D721Med (cell line): ENCODE measurements at places on chromosomes 13 and 19.

DNA sequence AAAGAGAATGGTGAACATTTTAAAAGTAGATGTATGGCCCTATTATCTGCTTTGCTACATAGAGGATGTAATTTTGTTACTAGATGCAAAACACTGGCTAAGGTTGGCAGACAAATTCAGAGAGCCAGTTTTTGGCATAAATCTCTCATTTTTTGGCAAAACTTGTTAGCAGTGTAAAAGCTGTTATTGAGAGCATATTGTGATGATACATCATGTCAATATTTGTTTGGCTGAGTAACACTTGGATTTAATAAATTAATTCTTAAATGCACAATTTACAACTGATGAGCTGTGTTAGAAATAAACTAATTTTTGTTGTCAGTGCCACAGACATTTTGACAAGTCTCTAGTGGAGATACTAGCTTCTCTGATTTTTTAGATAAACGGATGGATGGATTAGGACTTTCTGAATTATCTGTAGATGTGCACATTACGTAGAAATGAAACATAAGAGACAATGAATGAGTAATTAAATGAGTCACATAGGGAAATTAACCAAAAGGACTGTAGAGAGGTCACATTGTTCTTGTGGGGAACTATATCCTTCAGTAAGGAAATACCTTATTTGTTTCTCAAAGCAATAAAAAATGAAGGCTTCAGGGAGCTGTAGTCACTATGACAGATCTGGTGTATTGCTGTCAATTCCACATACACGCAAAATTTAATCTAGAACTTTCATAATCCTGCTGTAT, 17.4 kb downstream of the UFM1 start:
- no peak for DNase-seq

DNA sequence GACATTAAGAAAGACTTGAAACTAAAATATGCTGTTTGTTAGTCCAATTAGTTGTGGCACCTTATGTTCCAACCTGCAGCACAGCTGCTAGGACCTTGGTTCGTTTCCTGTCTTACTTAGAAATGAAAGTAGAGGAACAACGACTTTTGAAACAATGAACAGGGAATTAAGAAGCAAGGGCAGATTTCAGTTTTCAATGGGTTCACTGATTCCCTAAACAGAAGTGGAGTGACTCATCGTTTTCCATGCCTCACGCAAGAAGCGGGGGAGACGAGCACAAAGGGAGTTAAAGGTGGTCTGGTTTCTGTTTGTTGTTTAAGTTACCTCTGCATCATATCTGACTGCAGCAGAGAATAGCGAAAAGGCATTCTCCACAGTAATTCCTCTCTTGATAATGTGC, 44.8 kb downstream of the PHF11 start:
- no peak for DNase-seq

- DNase-seq, result no peak
These were observed 38.3 kb upstream of the SPRY2 start for GRCh38 chr13:80379245-80379644.

GRCh38 chr13:75365724-75366173, 116.2 kb downstream of the TBC1D4 start:
- DNase-seq, result no peak

DNA sequence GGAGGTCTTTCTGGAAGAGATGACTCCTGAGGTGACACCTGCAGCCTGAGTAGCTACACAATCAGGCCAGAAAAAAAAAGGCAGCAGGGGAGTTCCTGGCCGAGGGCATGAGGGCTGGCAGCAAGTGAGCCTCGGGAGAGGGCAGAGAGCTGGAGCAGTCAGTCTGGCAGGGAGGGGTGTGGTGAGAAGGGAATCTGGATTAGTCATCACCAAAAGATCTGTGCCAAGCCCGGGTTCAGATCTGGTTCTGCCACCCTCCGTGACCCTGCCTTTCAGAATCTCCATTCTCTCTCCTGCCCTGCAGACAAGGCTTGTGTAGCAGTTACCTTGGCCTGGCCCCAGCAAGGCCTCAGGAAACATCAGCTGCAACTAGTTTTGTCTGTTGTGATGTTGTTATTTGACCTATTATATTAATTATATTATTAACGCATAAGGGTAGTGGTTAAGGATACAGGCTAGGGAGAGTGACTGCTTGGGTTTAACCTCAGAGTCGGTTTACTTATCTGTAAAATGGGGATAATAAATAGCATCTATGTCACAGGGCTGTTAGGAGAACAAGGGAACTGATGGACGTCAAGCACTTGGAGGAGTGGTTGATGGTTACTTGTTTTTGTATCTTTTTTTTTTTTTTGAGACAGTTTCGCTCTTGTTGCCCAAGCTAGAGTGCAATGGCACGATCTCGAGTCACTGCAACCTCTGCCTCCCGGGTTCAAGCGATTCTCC, 2.7 kb upstream of the CAPNS1 start:
- DNase-seq, result no peak

DNA sequence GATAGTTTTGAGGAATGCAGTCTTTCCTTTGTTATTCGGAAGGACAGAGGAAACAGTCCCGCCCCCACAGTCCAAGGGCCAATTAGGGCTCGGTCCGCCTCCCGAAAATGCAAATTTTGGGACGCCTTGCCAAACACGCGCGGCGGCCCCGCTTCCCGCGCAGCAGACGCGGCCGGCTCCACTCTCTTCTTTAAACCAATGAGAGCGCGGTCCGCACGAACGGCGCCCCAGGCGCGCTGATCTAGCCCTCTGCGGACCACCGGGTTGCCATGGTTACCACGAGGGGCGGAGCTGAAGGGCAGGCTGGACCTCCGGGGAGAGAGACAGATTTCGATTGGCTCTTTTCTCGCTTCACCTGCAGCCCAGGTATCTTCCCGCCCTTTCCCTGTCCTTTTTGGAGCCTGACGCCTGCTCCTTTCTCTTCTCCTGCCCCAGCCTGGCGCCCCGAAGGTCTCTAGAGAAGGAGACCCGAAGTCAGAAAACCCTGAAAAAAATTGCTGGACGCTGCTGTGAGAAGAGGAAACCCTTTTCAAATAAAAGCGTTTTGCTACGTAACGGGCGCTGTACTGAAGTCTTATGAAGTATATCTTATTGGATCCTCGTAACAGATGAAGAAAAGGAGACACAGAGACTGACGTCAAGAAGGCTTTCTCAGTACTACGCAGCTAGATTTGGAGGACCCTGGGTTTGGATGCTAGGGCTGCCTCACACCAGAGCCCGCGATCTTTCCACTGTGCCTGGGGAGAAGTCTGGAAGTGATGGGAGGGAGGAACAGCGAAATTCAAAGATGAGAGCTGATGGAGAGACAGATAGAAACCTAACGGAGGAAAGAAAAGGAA, 2.0 kb downstream of the PTH2 start:
- peak; percentile 77 for DNase-seq

- DNase-seq, result no peak
These were observed 8.8 kb downstream of the OBI1 start for GRCh38 chr13:78649997-78650716.

DNA sequence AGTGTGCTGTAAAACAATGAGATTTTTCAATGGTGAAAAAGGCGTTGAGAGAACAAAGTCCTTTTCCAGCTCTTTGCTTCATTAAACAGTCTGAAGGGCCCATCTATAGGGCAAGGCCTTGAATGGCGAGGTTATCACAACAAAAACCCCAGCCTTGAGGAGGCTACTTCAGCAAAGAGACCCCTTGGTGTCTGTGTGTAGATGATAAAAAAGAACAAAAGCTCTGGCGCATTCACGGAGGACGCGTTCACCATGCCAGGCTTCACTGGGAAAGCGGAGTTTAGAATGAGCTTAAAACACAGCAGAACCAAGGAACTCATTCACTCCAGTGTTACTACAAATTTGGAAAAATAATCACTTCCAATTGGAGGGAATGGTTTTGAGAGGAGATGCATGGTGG, 530.0 kb upstream of the ARGLU1 start:
- no peak for DNase-seq

- no peak for DNase-seq
These were observed 147.3 kb upstream of the GPC6 start for GRCh38 chr13:93079294-93079693.

GRCh38 chr13:24251525-24251924, 57.9 kb upstream of the C1QTNF9 start:
- no peak for DNase-seq

DNA sequence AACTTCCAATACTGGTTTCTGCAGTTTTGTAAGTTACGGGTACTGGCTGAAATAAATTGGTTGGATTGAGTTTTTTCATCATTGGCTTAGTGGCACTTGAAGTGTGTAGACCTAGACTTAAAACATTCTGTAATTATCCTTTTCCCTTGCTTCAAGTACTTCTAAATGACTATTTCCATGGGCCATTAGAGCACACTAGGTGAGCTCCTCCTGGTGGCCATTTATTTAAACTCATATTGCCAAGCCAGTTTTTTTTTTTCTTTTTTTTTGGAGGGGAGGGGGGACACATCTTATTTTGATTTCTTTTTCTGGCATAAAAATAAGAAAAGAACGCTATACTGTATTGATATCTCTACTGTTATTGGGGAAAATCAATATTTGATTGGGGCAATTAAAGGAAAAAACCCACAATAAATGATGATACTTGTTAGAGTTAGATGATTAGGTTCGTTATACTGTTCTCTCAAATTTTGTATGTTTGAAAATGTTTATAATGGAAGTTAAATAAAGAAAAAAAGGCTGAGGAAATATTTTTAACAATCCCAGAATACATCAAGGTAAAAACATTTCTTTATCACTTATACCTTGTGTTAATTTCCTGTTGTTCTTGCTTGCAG, 82.9 kb downstream of the PDS5B start:
- DNase-seq, result no peak

DNA sequence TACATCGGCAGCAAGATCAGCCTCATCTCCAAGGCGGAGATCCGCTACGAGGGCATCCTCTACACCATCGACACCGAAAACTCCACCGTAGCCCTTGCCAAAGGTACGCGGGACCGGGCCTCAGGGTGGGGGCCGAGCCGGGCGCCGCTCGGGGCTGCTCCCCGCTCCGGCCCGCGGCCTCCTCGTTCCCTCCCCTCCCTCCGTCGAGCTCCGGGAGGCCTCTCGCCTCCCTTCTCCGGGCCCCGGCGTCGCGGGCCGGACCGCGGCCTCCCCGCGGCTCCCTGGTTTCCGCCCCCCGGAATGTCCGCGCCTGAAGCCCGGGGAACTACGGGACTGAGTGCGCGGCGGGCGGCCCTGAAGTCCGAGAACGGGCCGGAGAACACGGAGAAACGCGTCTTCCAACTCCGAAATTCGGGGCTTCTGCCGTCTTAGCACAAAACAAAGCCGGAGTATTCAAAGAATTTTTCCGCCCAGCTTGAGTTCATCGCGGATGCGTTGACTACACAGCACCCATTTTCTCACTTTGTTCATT, 423 bp downstream of the LSM14A start:
- no peak for DNase-seq

- no peak for DNase-seq
These were observed 30.4 kb downstream of the ZNF536 start for GRCh38 chr19:30402436-30403202.
